ENCODE measurements at places on chromosomes 1 and 21.

- DNase-seq = no peak
Measured at GRCh38 chr1:153794624-153795329, 19.6 kb downstream of the SLC27A3 start.

GRCh38 chr1:226829105-226829504 lies 41.3 kb upstream of the PSEN2 start:
- DNase-seq = no peak

- DNase-seq = no peak
Measured at GRCh38 chr1:87686136-87686495, 357.4 kb downstream of the LMO4 start.

DNA sequence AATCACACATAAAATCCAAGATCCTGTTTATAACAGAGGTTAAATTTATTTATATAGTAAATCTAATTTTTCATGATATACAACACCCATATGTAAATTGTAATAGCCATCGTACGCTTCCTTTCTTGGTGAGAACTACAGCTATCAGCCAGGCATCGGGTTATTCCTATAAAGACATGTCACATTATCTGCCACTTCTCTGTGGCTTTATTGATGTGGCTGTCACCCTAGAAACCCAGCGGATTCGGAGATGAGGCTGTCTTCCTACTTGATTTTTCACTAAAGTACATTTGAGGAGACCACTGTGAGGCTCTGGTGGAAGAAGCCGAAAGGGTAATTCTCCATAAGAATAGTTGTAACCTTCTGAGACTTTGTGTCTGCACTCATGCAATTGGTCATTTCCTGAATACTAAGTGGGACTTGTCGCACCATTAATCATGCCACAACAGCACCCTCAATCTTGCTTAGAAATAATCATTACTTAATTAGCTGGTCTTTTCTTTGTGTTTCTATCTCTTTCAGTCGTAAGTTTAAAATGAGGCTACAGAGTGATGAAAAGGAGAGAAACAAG lies 106.0 kb downstream of the NTNG1 start:
- DNase-seq = no peak

DNA sequence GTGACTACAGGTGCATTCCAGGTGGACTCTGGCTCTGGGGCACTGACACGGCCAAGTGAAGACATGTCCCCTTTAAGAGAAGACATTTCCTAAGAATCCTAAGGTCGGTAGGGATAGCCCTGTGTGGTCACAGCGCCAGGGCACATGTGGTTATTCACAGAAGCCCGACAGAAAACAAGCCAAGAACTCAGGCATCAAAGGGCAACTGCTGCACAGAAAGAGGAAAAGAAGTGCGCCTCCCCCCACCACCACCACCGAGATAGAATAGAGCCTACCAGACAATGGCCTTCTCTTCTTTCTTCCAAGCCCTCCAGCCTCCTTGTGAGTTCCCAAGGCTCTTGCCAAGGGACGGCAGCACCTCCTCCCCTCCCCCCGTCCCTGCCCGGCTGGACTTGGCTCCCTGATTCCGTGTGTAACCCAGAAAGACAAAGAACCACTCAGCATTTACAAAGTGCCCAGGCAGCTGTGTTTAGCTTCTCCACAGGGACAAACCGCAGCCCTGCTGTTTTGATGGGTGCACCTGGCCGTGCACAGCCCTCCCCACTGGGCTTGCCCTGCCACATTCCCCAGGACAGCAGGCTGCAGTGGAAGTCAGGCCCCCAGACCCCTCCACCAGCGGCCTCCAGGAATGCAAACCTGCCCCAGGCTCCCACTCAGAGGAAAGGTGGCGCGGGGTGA lies 30.2 kb downstream of the TMPRSS2 start:
- no peak for DNase-seq

GRCh38 chr1:11413986-11414391 lies 65.0 kb upstream of the DISP3 start:
- no peak for DNase-seq

DNA sequence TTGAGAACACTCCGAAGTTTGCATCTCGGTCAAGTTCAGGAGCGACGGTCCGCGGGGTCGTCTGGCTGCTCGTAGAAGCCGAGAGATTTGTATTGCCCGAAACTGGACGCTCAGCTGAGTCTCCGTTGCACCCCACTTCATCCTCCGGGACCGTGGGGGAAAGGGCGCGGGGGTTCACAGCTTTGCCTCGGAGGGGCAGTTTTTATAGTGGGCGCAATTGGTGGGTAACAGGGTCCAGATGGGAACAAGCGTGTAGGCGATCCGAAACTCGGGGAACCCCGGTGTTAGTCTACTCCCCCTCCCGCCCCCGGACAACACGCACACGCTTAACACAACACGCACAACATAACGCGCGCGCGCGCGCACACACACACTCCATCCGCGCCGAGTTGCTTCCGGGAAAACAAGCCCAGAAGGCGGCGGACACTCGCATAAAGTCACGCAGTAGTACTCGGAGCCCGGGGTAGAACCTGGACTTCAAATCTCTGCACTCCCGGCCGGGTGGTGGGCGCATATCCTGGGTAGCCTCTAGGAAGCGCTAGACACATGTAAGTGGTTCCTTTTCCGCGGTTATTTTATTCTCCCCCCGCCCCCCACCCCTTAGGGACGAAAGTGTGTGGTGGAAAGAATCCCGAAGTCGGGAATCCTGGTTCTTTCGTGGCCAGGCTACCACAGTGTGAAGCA lies 1.1 kb upstream of the JUN start:
- DNase-seq = peak; percentile 76

DNA sequence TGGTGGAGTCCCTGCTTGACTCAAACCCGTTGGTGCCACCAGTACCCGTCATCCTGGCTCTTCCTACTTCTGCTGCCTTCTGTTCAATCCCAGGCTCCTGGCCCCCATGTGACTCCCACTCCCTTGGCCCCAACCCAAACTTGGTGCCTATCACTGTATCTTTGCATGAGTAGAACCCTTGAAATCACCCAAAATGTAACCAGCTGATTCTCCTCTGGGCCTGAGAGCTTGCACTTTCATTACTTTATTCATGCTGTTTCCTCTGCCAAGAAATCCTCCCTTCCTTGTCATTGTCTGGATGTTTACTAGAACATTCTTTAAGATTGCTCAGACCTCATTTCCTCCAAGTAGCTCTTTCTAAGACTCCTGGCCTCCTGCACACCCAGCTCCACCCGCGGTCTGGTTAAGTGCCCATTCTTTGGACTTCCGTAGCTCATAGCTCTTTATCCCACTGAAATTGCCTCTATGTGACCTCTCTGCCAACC lies 15.7 kb downstream of the PTAFR start:
- DNase-seq = no peak

DNA sequence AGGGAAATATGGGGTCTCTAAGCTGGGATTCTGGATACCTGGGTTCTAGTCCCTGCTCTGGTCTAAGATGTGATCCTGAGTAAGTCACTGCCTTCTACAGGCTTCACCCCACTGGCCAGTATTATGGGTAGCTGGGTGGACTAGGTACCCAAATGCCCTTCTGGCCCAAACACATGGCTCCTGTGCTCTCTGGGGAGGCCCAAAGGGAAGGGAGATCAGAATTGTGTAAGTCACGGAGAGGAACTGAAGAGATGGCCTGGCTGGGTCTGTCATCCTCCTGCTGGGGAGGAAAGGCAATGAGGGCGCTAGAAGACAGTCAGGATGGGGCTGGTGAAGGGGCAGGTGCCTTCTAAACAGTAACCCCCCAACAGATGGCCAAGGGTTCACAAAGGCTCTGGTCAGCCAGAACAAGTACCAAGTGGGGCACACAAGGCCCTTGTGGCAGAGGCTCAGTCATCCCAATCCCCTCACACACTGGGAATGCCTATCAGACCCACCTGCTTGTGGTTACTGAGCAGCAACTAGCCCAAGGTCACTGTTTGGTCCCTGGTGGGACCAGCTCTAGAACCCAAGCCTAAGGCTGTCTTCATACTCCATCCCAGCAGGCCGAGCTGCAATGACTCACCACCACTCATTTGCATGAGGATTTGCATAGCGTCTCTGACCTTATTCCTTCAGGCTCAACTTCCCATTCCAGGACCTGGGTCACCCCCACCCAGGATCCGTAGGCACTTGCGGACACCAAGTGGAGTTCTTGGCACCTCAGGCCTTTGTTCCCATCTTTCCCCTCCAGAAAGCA lies 9.2 kb downstream of the MEF2D start:
- DNase-seq = no peak

GRCh38 chr1:113947388-113948107 lies 18.4 kb downstream of the HIPK1 start:
- no peak for DNase-seq

GRCh38 chr1:163163881-163164582 lies 38.7 kb downstream of the RGS5 start:
- DNase-seq = no peak

Measured in stimulated activated CD8-positive, alpha-beta memory T cell treated with anti-CD3 and anti-CD28 coated beads, Interleukin-12 subunit alpha, Interleukin-12 subunit beta, amount 100 ng/mL, for 1 hour (primary cell).